Stimulated activated CD4-positive, alpha-beta T cell treated with anti-CD3 and anti-CD28 coated beads, Interleukin-1b, Interleukin-23, amount 100 ng/mL, for 1 hour (primary cell): ENCODE measurements at places on chromosomes 6 and 20.

GRCh38 chr20:1651268-1652058 is 6.1 kb downstream of the SIRPG start:
- no peak for DNase-seq

GRCh38 chr6:3894590-3895311 is 45.6 kb downstream of the FAM50B start:
- DNase-seq = no peak

DNA sequence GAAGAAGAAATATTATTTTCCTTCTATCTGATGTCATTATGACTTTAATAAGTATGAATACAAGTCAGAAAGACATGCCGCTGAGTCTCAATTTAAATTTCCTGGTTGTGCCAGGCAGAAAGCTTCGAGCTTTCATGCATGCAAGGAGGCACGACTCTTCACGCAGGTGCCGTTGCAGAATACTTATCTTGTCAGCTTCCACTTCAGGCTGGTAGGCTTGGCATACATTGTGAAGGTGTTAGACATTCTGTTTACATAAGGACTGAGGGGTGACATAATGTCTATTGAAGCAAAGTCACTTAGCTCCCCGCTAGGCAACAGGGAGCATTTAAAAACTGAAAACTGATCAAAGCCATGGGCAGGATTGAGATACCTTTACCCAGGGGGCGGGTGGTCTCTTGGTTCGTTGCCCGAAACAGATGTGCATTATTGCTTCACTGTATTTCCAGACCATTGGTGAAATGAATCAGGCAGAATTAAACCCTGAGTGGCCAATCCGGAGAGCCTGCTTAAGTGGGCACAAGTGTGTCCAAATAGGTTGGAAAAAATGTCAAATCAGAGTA is 16.4 kb downstream of the BMP6 start:
- no peak for DNase-seq

DNA sequence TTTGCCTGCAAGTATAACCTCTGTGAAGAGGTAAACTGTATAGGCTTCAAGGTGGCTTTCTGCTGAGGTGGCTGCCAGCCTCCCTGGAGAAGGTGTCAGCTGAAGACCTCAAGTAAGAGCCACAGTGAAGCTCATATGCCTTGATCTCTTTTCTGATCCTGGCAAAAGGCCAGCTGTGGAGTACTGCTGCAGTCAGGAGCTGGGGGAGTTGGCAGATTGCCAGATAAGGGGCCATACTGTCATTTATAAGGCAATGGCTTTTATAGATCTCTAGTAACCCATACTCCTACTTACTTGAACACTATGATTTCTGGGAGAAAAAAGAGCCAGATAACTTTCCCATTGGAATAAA is 8.8 kb upstream of the CEP85L start:
- no peak for DNase-seq

GRCh38 chr6:37210313-37210968 is 40.5 kb downstream of the PIM1 start:
- peak; percentile 68 for DNase-seq

DNA sequence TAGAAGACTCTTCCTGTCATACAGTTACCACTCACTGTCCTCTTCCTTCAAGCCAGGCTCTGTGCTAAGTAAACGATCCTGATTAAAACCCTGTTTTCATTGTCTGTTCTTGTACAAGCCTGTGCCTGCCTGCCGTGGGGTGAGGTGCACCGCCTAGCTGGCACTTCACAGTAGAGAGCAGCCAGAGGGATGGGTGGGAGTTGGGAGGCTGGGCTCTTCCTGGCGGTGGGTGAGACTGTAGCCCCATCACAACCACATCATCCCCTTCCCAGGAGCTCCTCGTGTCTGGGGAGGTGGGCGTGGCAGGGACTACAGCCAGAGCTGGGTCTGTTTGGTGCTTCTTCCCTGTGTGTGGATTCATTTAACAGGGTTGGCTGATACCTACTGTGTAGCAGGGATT is 382.0 kb downstream of the TAF4 start:
- DNase-seq = no peak

- no peak for DNase-seq
Measured at GRCh38 chr6:140382355-140382754, 1007.9 kb upstream of the CITED2 start.

GRCh38 chr6:168560126-168560525 is 119.1 kb downstream of the SMOC2 start:
- DNase-seq = no peak

DNA sequence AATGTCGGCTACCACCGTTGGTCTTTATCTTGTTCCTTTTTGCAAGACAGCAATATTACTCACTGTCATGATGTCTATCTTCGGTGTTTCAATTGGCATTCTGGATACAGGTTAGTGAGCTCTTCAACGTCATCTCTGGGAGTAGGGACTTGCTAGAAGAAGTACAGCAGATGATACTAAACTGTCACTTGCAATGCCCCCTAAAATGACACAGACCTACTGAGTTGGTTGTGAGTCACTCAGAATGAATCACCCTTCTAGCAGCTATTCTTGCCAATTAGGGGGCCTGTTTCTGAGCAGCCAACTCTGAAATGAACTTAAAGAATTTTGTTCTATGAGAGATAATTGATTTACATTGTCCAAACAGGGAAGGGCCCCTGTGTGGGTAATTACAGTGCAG is 176.5 kb downstream of the SLC16A10 start:
- DNase-seq = no peak

DNA sequence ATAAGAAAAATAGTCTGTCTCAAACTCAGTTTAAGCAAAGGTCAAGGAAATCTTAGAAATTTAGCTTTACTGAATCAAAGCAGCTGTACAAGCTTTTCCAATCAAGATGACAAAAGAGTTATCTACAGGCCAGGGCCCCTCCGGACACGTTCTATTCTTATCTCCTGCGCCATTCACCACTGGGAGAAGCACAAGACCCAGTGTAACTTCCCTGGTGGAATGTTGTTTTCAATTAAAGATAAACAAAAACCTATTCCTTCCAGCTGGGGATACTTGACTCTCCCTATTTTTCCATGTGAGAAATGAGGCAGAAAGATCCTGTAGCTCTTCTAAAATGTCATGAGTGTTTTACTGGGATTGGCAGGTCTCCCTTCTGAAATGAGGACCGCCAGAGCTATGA is 123.3 kb downstream of the TBX18 start:
- DNase-seq = no peak

GRCh38 chr6:39934131-39934757 is at the start of gene MOCS1:
MOCS1 (minus strand) TSS chr6:39934462; CDS start chr6:39934417, 45 bp downstream.
- no peak for DNase-seq

- DNase-seq = no peak
Measured at GRCh38 chr20:62790075-62790474, 6.2 kb upstream of the MRGBP start.

- DNase-seq = no peak
Measured at GRCh38 chr6:125844989-125845388, 54.2 kb downstream of the NCOA7 start.

DNA sequence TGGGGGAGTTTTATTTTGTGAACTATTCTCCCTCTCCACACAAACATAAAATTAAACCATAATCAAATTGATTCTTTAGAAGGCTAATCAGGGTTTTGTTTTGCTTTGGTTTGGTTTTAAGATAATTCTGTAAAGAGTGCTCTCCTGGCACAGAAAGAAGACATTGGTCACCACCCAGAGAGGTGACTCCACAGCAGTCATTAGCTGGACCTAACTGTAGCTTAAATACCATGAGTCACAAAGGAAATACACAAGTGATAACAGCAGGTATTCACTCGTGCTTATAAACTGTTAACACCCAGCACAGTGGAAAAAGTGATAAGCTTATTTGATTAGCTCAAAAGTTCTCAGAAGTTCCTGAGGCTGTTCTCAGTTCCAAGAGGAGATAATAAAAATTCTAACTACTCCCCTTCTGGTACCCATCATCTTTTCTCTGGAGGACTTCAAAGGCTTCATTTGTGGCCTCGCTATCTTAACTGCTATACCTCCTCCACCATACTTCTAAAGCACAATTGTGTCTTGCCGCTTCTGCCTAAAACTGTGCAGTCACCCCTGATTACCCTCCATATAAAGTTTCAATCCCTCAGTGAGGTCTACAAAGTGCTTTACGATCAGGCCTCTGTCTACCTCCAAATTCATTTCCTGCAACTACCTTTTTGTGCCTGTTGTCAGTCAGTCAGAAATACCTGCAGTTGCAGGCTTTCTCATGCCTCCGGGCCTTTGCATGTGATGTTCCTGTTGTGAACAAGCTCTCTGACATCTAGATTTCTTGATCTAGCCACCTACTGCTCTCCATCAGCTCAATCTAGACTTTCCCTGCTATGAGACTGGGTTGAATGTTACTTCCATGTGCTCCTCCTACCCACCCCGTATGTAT is 201.1 kb downstream of the SAMD5 start:
- no peak for DNase-seq

- no peak for DNase-seq
Measured at GRCh38 chr20:8933381-8933807, 135.5 kb upstream of the PLCB4 start.

DNA sequence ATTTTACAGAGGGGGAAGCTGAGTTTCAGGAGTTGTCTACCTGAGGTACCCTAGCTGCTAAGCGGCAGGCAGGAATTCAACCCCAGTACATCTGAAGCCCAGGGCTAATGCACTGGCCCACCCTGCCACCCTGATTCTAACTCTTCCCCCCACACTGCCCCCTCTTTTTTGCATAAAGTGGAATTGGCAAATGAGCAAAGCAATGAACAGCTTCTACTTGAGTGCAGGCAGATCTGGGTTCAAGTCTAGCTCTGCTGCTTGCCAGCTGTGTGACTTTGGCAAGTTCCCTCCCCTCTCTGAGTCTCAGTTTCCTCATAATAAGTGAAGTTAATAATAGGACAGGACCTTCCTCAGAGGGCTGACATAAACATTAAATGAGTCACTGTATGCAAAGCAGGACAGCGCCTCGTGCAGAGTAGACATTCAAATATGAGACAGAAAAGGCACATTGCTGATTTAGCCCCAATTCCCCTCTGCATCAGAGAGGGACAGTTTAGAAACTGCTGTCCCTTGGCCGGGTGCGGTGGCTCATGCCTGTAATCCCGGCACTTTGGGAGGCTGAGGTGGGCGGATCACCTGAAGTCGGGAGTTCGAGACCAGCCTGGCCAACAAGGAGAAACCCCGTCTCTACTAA is 4.7 kb downstream of the ADA start:
- no peak for DNase-seq

DNA sequence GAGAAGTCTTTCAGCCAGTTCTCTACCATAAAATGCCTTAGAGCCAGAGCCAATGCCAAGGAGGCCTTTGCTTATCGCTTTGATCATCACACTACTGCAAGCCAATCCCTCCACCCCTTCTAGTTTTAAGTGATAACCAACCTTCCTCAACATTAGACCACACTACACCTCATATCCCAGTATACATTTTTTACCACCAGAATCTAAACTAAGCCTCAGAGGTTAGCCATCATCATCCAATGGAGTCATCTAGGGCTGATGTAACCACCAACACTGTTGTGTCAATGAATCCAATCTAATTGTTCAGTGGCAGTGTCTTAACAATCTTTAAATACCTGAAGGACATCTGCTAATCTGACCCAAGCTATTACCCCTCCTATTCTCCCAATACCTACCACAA is 6.4 kb downstream of the ZUP1 start:
- DNase-seq = no peak

GRCh38 chr20:37522260-37523011 is 1.4 kb downstream of the NNAT start:
- no peak for DNase-seq

- DNase-seq = no peak
Measured at GRCh38 chr6:31586599-31587281, 663 bp downstream of the LST1 start.

DNA sequence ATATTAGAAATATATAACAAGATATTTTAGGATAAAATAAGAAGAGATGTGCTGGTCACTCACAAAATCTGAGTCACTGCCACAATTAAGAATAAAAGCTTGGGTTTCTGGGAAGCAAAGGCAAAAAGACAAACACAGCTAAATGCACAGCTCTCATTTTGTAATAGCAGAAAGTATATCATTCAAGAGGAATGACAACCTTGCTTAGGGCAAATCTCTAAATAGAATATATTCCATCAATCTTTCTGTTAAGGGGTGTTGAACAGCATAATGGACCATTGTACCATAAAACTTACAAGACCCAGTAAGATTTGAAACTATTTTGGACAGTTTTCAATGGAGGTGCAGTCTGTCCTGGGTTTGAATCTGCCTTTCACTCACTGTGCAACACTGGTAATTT is 464.9 kb upstream of the SOX4 start:
- no peak for DNase-seq

DNA sequence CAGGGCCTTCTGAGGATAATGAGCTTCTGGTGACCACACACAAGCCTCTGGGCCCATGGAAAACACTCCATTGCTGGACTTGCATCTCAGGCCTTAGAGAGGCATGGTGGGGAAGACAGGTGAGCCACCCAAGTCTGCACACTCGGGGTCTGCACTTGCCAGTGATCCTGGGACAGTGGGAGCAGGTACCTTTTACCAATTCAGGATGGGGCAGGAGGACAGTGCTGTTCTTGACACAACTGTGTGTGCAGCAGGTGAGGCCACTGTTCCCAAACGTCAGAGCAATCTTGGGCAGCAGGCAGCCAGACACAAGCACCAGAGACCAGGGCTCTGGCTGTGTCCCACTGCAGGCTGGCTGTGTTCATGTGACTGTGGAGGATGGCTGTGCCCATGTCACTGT is 221.3 kb downstream of the ERMARD start:
- DNase-seq = no peak

DNA sequence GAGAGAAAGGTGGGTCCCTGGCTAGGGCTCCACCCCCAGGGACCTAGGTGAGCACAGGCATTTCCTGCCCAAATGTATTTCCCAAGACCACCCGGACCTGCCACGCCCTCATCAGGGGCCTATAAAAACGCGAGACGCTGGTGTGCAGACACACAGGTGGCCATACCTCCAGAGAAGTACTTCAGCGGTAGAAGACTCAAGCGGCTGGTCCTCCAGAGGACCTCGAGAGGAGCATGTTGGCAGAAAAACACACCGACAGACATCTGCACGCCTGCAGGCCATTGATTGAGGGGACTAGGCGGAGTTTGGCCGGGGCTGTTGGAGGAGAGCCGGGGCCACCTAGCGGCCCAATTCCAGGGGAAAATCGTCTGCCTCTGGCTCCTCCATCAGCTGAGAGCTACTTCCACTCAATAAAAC is 695.8 kb upstream of the MMS22L start:
- no peak for DNase-seq

GRCh38 chr6:41683273-41683522 is 44.9 kb downstream of the MDFI start:
- no peak for DNase-seq

DNA sequence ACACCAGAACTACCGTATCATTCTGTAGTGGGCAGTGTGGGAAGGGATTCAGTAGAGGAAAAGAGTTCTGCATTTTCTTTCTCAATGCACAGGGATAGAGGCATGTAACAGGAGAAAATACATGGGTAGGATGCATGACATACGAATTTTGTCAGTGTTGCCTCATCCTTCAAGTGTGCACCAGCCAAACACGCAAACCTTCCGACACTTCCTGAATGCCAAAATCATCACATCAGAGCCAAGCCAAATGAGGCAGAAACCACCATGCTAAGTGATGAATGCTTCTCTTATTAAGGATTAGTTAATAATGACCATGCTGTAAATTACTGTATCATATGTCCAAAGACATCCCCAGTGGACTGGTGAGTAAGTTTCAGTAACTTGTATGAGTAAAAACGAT is 27.3 kb downstream of the RAMACL start:
- no peak for DNase-seq

- no peak for DNase-seq
Measured at GRCh38 chr6:10535193-10535592, 14.0 kb downstream of the GCNT2 start.

- no peak for DNase-seq
Measured at GRCh38 chr6:90049295-90049694, 155.0 kb downstream of the GJA10 start.
